ENCODE measurements at places on chromosomes 4 and X.

GRCh38 chr4:71267244-71267643 lies 71.6 kb upstream of the SLC4A4 start:
- DNase-seq = no peak

- DNase-seq = no peak
These were observed 313.2 kb downstream of the RAPGEF2 start for GRCh38 chr4:159416073-159416472.

- no peak for DNase-seq
These were observed 49.2 kb downstream of the FBXW7 start for GRCh38 chr4:152486429-152487389.

GRCh38 chrX:41561045-41561444 lies 113.9 kb downstream of the NYX start:
- no peak for DNase-seq

DNA sequence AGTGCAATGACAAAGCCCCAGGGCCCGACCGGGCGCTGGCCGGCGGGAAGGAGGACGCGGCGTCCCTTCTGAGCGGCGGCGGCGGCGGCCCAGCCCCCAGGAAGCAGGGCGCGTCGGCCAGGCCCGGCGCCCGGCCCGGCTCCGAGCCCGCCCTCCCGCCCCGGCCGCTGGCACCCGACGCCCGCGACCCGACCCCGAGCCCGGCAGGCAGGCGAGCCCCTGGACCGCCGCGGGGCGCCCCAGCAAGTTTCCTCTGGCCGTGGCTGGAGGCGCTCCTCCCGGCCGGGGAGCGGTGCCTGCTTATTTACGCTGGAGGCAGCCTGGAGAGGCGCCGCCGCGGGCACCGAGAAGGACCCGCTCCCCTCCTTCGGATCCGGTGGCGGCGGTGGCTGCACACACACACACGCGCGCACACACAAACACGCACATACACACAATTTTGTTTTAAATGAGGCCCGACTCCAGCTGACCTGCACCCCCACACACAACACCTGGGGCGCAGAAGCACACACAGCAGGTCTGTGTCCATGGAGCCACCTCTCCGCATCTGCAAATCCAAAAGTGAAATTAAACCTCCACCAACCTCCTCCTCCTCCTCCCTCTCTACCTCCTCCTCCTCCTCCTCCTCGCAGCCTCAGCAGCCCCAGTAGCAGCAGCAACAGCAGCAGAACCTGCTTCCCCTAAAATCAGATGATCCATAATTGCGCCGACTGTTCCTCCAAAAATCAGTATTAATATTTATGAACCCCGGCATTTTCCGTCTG lies 669 bp downstream of the IRF2 start:
- DNase-seq = no peak
